ENCODE measurements at places on chromosomes 7 and 10.

DNA sequence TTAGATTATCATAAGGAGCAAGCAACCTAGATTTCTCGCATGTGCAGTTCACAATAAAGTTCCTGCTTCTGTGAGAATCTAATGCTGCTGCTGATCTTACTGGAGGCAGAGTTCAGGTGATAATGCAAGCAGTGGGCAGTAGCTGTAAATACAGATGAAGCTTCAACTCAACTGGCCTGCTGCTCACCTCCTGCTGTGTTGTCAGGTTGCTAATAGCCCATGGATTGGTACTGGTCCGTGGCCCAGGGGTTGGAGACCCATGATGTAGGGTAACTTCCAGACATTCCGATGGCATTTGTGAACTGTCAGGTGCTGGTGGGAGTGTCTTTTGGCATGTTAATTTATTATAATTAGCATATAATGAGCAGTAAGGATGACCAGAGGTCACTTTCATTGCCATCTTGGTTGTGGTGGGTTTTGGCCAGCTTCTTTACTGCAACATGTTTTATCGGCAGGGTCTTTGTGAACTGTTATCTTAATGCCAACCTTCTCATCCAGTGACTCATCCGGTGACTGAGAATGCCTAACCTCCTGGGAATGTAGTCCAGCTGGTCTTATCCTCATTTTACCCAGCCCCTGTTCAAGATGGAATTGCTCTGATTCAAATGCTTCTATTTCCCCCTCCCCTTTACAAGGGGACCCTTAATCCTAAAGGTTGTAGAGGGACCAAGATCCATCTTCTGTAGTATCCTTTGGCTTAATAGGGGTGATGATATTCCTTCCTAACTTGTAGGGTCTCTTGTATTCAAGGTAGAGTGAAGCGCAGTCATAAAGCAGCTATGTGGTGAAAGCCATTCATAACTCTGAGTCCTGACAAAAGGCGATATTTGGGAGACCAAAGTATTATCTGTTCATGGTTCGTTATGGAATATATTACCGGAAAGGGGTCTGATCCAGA lies 165.8 kb downstream of the CCSER2 start:
- no peak for DNase-seq

DNA sequence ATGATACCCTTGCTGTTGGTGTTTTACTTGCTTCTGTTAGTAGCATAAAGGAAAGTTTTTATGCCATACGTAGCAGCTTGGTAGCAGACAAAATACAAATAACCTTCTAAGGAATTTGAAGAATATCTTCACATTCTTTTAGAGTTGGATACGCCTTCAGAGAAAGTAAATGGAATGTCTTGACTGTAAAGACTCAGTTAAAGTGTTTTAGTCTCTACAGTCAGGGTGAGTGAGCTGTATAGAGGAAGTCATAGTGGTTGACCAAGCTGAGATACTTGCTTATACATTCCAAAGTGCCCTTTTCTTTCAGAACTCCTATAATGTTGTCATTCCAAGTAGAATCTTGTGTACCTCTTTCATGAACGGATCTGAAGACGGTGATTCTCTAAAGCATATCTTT lies 37.7 kb downstream of the RABGEF1 start:
- DNase-seq = no peak

- DNase-seq = no peak
These were observed 1.5 kb upstream of the TACR2 start for GRCh38 chr10:69418052-69418752.

- no peak for DNase-seq
These were observed 128.2 kb downstream of the ADAM22 start for GRCh38 chr7:88062238-88062637.

GRCh38 chr10:55742487-55742886 lies 618.6 kb downstream of the ZWINT start:
- DNase-seq = no peak

- DNase-seq = no peak
These were observed 2.5 kb upstream of the PARD3 start for GRCh38 chr10:34817586-34817985.

All from BJ (cell line).